NCI-H69 (cell line): ENCODE measurements at places on chromosomes 2 and 18.
A peak's percentile ranks its signal among the peaks of the same experiment; 100 is the strongest.

DNA sequence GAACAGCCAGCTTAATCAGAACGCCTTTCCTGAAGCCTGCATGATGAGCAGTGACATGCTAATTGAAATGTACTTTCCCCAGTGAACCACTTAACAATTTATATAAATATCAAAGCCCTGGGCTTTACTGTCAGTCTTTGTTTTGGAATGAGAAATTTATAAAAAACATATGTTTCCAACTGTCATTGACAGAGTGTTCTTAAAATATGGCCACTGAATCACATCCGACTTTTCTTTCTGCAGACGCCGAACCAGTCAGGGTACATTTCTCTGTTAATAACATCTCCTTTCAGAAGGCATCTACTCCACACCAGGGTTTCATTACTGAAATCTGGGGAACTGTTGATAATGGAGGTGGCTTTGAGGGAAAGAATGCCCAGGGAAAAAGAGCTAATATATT is 343.7 kb downstream of the INSIG2 start:
- DNase-seq, result no peak

DNA sequence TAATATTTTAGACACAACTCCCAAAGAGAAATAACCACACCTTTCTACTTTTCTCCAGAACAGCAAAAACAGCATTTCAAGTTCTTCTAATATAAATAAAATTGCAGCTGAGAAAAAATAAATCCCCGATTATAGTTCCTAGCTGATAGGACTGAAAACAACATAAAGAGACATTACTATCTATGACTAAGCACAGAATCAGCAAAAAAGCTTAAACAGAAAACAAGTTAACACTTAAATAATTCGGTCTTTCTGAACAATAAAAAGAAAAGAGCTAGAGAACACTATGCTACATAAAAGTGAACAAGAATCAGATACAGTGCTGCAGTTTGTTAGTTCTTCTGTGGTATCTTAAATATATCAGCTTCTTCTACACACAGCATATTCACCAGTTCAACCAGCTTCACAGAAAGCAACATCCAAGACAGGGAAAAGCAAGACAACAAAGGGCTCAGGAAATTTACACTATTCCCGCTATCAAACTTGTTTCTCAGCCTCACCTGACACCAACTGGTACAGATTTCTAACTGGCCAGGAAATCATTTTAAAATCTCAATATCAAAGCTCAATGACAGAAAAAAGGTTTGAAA is 28.6 kb downstream of the FEZ2 start:
- no peak for DNase-seq

DNA sequence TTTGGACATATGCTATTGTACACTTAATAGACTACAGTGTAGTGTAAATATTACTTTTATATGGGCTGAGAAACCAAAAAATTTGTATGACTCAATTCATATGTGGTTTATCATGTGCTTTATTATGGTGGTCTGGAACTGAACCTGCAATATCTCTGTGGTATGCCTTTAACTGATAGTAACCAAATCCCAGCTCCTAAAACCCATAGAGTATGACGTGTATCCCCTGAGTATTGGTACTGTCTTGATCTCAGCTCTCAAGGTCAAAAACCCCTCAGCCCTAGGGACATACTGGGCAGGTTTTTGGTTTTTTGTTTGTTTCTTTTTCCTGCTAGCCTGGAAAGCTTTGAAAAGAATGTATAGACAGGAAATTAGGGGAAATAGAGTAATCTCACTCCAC is 42.2 kb upstream of the ARHGAP15 start:
- DNase-seq, result no peak

DNA sequence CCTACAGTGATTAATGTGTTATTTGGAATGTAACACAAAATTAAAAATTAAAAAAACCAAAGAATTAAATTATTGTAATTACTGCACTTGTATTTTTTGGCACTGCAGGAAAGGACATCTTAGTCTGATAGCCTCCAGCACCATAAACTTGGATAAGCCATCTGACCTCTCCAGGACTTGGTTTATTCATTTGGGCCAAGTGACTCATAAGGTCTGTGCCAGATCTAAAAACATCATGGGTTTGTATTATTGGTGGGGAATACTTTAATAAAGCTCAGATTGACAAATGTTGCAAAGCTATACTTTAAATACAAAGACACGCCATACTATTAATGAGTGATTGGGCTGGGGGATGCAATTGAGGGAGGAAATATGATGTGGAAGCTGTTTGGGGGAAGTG is 225.2 kb downstream of the ZNF521 start:
- no peak for DNase-seq

DNA sequence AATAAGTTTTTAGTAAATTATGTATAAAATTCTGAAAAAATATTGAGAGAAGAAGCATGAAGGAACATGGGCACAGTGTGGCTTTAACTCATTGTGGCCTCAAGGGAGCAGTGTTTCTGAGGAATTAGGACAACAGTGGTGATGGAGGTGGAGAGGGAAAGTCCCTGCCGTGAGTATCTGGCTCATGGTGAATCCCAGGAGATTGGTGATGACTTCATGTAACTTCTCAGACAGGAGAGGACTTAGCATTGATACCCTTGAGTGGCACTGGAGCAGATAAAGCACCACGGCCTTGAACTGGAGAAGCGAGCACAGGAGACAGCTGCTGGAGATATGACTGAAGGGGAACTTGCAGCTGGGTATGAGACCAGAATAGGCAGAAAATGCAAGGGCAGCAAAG is 35.0 kb upstream of the LRP1B start:
- DNase-seq, result peak; percentile 61

DNA sequence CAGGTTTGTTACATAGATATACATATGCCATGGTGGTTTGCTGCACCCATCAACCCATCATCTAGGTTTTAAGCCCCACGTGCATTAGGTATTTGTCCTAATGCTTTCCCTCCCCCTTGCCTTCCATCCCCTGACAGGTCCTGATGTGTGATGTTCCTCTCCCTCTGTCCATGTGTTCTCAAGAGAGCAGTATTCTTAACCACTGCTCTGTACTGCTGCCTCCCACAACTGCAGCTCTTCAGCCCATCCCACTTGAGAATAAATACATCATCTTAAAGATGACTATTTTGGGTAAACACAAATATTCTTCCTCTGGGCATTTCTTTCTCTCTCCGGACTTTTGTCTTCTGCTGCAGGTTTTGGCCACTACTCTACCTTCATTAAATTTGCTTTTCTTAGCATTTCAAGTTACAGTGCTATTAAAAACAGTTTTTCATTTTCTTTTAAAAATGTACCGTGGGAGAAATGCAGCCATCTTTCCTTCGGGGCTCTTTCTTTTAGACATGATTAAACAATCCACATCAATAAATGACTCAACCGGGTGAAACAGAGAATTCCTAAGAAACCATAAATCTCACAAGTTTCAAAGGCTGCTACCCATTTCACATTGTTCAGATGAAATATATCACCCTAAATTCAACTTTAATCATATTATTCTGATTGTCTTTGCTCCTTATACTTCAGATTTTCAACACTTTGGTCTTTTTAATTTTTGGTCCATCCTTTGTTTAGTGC is 323.4 kb downstream of the GALNT13 start:
- DNase-seq, result peak; percentile 5

GRCh38 chr2:144275340-144275739 is 244.6 kb downstream of the ZEB2 start:
- no peak for DNase-seq

- DNase-seq, result no peak
Observed at GRCh38 chr18:6810191-6810590, 80.7 kb downstream of the ARHGAP28 start.

DNA sequence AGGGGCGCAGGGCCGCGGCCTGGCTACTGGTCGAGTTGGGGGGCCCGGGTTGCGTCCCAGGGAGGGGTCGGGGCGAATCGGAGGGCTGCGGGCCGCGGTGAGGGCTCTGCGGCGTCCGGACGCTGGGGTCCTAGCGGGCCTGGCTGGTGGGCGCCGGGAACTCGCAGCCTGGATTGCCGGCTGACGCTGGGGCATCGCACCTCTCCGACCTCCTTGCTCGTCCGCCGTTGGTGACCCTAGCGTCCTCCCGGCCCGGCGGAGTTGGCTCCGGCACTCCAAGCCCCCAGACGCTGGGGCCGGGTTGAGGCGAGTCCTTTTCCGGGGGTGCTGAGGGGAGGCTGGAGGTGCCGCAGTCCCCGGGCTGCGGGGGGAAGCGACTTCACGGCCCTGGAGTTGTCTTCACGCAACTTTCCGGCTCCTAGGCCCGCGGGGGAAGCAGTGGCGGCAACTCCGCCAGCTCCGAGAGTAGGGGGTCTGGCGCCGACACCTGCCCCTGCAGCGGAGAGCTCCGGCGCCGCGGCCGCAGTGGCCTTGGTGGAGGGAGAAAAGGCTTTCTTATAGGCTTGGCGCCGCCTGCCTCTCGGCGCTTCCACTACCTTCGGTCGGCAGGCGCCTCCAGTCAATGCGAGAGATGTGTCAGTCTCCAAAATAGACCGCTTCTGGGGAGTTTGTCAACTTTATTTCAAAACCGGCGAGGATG is 70.3 kb downstream of the HAUS1 start:
- peak; percentile 68 for DNase-seq

- no peak for DNase-seq
Observed at GRCh38 chr2:444937-445884, 157.3 kb upstream of the ALKAL2 start.

GRCh38 chr18:48713309-48713708 is 174.5 kb downstream of the CTIF start:
- no peak for DNase-seq

DNA sequence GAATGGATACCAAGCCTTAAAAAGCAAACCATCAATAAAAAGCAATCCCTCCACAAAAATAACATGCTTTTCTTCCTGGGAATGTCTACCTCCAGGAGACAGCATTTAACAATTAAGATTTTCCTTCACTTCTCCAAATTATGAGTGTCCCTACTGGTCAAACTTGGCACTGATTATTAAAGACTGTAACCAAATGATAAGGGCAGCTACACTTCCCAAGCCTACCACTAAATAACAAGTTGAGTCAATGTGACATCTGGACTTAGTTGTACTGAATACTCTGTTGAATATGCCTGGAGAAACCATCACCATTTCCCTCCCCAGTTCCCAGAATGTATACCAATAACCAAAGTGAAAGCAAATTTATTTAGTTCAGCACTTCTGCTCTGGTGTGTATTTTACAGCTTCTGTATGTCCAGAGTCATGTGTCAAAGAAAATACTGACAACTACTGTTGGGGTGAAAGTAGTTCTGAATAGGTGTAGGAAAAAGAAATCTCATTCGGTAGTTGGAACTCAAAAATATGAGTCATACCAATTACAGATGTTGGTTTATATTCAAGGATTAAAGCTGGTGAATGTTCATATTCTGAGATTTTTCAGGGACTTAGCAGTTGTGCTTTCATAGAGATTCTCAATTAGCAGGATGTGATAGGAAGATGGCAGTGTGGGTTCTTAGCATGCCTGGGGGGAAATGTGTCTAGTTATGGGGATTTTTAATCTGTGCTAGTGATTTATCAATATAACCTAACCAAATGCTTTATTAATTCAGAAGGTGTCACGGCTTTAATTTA is 1291.6 kb upstream of the GYPC start:
- DNase-seq, result no peak

DNA sequence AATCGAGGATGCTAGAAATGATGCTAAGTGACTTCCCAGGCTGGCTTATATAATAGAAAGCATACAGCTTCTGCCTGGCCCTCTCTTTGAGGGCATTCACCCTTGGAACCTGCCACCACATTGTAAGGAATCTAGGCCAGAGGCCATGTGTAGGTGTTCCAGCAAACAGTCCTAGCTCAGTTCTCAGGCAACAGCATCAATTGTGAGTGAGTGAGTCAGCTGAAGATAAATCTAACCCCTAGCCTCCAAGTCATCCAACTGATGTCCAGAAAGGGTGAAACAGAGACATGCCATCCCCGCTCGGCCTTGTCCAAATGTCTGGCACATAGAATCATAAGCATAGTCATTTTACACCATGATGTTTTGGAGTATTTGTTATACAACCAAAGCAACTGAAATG is 324.3 kb upstream of the KLHL14 start:
- DNase-seq, result no peak

DNA sequence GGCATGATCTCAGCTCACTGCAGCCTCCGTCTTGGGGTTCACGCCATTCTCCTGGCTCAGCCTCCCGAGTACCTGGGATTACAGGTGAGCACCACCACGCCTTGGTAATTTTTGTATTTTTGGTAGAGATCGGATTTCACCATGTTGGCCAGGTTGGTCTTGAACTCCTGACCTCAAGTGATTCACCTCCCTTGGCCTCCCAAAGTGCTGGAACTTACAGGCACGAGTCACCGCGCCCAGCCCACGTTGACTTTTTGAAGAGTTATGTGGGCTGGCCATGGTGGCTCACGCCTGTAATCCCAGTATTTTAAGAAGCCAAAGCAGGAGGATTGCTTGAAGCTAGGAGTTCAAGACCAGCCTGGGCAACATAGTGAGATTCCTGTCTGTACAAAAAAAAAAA is 20.8 kb downstream of the CCL20 start:
- no peak for DNase-seq

GRCh38 chr2:239763433-239764097 is 261.6 kb downstream of the NDUFA10 start:
- DNase-seq, result peak; percentile 14

DNA sequence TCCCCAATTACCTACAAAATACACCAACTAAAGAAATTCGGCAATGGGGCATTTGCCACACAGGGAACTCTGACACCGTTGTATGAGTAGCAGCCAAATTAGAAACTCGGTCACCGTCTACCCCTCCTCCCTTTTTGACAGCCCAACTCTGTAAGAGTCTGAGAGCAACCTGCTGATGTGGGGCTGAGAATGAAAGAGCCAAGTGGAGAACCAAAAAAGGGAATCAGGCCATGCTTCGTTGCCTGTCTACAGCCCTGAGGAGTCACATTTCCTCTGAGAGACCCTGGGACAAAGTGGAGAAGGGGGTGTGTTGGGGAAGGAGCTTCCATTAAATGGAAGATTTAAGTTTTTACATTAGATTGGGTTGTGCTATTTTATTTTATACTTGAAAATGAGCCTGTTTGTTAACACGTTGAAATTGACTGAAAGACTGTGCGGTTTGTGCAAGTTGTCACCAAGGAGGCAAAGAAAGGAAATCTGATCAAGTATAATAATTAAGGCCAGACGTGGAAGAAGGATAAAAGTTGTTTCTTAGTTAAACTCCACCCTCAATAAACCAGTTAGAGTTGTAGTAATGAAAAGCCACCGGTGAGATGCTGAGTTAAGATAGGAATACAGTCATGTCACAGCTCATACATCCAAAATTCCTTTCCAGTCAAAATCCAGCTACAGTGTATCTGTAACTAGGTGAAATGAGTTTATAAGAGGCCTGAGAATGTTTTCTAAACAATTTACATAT is 131.7 kb upstream of the CREB1 start:
- DNase-seq, result no peak
